ENCODE measurements at places on chromosomes 13 and 19.

DNA sequence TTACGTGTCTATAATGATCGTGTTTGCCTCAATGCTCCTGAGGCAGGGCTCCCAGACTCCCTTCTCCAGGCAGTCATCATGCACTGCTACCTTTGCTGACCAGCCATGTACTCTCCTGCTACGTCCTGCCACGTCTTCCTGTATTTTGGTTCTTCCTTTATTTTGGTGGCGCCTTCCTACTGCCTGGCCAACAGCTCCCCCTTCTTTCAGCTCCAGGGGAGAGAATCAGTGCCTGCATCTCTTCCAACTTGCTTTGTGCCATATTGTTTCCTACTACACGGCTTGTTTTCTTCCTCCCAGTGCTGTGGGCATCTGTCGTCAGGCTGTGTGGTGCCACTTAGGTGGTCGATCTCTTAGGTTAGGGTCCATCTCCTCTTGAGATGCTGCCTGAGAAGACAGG lies 96.2 kb downstream of the FGF9 start:
- no peak for DNase-seq

- DNase-seq, result no peak
These were observed 194.6 kb downstream of the POSTN start for GRCh38 chr13:37403776-37404527.

DNA sequence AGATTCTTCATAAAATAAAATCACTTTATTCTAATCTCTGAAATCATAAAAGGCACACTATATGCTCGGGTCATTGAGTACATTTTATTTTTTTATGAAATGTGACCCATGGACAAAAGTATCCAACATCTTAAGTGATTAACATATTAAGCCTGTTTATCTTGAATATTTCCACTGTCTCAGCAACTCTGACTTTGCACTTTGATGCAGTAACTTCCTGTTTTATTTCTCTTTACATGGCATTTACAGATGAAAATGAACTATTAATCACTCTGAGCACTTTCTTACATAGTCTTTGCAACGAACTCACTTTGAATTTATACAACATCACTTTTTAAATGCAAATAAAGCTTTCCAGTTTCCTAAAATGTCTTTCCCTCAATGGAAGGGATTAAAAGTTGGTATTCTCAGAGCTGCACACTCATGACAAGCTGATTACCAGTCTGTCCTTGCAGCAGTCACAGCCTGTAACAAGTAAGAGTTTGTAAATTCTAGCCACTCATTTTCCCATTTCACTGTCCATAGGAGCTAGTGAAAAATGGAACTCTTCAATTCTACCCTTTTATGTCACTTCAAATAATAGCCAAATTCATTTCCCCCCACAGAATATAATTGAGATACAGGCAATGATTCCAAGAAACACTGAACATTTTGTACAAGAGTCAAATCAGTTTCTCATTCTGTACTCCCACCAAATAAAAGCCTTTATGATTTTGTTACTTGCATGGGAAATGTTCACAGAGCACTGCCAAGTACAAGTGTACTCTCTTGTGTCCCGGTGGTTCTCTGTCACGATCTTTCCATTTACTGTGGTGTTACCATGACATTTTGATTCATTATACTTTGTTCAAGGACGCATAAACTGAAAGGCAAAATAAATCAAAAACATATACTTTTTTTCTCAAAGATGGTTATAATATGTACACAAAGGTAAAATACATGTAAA lies 1968.9 kb downstream of the PCDH9 start:
- no peak for DNase-seq

- peak; percentile 64 for DNase-seq
These were observed 763.5 kb upstream of the GPC6 start for GRCh38 chr13:92463134-92463533.

GRCh38 chr13:27203854-27204253 lies 32.2 kb upstream of the USP12 start:
- no peak for DNase-seq

- no peak for DNase-seq
These were observed 389.9 kb downstream of the RFC3 start for GRCh38 chr13:34207872-34208271.

DNA sequence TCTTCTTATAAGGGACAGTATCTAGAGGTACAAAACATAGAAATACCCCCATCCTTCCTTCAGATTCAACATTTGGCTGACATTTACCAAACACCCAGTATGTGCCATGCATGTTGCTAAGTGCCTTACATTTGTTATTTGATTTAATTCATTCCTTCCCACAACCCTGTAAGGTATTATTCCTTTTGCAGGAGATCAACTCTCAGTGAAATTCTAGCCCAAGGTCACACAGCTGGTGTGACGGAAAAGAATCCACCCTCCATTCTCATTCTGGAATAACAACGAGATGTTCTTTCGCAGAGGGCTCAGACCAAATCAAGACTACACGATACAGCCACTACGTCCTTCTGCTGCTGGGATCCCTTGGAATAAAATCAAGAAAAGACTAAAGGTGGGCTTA lies 67.8 kb downstream of the C13orf42 start:
- DNase-seq, result no peak

DNA sequence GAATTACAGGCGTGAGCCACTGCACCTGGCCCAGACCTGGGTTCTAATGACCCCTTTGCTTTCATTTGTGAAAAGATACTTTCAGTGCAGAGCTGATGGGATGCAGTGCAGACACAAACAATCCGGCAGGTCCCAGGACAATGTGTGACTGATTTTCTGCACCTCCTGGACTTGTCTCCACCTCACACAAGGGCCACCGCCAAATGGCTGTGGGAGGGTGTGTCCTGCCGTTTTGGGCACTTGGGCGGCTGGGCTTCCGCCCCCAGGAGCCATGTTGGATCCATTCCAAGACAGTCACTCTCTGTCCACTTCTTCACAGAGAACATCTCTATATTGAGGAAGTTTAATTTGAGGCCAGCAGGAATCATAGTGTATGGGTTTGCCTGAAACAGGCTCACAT lies 112.3 kb upstream of the ZNF507 start:
- no peak for DNase-seq
